Cerebellum (tissue), 4 donors: ENCODE measurements at places on chromosomes 16 and 17. TPM values are rescaled to one million over a fixed set of nuclear protein-coding genes. Genes with fewer than 3 reads are reported as not detected.

Gene AATK
- total RNA-seq, result 7.3 TPM

Gene WNT9B
- 4.1 TPM for total RNA-seq

DNA sequence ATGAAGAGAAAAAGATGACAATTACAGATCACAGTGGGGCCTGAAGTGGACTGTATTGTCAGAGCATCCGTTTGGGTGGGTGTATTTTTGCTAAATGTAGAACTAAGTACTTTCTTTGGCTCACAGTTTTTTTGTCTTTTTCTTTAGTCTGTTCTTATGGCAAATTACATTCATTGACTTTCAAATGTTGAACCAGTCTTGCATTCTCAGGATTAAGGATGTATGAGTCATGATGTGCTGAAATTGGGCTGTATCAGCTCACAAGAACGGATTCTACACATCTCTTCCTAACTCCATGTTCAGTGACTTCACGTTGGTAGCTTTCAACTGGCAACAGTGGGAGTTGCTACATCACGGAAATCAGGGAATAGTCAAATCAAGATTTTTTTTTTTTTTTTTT is 66.5 kb downstream of the TEX2 start:
- no peak for DNase-seq

DNA sequence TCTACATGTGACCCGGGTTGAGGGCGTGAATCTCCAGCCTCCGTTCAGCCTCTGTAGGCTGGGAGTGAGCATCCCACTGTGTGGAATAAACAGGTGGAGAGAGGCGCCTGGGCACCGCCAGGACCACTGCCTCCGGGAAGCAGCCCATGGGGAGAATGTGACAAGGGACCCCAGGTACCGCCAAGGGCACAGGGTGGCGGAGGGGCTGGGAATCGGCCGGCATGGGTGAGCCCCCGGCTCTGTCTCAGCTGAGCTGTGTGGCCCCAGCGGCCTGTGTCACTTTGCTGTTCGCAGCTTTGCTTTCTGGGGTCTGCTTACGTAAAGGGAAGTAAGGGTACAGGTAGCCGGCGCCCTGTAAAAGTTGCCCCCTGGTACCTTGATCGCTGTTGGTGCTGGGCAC is 11.5 kb downstream of the GSE1 start:
- no peak for DNase-seq

GRCh38 chr16:54522584-54522983 is 236.0 kb upstream of the IRX3 start:
- no peak for DNase-seq

DNA sequence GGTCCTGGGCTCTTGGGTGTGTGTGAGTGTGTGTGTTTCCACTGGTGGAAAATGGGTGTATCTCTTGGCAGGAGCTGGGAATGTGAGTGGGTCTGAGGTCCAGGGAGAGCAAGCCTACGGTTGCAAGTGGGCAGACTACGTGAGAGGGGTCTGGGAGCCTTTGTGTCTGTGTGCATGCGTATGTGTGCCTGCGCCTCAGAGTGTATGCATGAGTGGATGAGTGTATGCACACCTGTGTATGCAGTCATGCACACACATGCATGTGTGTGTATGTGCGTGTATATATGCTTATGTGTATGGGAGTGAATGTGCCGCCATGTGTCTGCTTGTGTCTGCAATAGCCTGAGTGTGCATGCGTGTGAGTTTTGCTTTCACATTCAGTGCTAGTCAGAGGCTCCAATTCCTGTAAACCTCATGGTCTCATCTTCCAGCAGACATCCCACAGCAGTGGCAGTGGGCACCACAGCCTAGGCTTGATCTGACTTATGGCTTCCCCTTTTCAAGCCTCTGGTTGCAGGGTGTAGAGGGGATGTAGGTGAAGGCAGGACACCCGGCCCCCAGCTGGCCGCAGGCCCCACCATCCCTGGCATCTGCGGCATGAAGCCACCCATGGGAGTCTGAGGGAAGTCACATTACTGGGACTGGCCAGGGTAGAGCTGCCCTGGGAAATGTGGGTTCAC is 19.7 kb upstream of the RMI2 start:
- DNase-seq, result no peak

- DNase-seq, result no peak
These were observed 2.2 kb downstream of the AHSP start for GRCh38 chr16:31529937-31530312.

Gene KRT20
- total RNA-seq, result 0.82 TPM

GRCh38 chr17:58215685-58216084 is 3.4 kb downstream of the MKS1 start:
- no peak for DNase-seq

GRCh38 chr17:27481327-27481726 is 25.1 kb downstream of the KSR1 start:
- no peak for DNase-seq

- no peak for DNase-seq
These were observed 10.8 kb downstream of the ZG16B start for GRCh38 chr16:2840914-2841313.

DNA sequence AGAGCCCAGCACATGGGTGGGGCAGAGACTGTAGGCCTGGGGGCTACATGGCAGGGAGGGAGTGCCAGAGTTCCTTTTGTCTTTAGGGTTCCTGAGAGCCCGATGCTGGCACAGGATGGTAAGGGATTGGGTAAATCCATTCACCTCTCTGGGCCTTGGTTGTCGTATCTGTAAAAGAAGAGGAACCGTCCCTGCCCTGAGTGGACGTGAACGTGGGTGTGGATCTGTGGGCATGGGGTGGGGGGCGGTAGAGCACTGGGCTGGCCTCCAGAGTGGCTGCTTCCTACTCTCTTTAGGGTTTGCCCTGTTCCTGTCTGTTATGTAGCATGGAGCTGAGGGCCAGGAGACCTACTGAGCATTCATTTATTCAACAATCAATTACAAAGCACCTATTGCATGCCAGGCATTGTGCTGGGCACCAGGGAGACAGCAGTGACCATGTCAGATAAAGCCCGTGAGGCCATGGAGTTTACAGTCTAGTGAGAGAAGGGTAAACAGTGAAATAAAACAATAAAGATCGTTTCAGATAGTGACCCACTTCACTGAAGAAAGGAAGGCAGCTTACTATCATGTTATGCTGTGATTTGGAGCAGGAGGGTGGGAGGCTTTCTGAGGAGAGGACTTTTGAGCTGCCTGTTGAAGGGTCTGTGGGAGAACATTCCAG is 13.1 kb upstream of the TCAP start:
- no peak for DNase-seq

DNA sequence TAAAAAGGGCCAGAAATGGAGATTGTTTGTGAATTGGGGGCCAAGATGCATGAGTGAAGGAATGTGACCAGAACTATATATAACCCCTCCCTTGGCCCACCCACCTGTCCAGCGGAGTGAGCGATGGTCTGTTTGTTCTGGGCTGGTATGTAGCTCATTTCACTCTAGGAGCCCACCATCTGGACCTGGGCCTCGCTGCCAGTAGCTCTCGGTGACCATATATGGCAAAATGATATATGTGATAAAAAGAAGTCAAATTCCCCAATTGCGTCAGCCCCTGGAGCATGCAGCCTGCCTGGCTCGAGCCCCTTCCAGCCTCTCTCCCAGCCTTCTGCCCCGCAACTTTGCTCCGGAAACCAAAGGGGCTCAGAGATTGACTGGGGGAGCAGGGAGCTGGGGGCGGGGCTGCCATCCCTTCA is 47.3 kb downstream of the CCDC42 start:
- no peak for DNase-seq

GRCh38 chr17:77906377-77906871 is 52.1 kb upstream of the TNRC6C start:
- no peak for DNase-seq

DNA sequence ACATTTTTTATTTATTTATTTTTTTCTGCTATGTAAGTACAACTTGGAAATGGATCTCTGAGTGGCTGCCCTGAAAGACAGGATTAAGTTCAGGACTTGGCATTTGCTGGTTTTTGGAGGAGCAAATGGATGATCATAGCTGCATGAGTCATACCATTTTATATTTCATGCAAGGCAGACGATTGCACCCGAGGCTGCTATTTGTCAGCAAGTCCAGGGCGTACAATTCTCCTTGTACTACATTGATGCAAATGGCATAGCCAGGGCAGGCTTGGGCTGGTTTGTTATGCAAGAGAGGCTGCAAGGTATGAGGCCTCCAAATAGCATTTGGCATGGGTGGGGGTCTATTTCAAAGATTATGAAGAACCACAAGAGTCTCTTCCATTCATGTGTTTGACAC is 81.2 kb upstream of the CACNG3 start:
- DNase-seq, result no peak

GRCh38 chr16:31242206-31242605 is 17.6 kb upstream of the ITGAM start:
- no peak for DNase-seq

DNA sequence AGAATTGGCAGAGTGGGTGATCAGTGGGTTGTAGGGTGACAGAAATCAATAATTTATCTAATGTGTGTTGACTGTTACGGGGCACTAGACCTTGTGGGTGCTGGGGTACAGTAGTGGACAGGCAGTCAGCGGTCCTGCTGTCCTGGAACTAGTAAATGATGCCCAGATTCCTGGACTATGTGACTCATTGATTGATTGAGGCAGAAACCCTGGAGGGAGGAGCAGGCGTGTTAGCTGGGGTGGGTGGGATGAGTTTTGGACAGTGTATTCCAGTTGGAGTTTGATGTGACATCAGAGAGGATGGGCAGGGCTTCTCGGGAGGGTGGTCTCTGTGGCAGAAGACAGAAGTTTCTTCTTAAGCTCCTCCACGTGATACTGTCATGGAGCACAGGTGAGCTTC is 24.4 kb downstream of the PRMT7 start:
- no peak for DNase-seq

- no peak for DNase-seq
These were observed 201.4 kb upstream of the CHMP6 start for GRCh38 chr17:80790021-80790765.

DNA sequence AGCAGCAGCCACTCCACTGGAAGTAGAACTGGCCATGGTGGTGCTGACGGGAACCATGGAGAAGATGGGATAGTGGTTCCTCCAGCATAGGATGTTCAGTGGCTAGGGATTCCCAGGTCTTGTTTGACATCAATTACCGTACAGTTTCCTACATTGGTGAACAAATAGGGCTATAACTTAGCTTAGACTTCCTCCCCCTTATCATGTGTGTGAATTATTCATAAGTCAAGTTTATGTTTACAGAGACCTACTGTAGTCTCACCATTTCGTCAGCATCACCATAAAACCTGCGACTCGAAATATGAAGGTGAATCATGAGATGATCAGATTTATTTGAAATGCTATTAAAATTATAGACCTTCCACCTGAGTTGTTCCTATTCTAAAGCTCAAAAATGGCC is 1.2 kb downstream of the KRTAP2-3 start:
- no peak for DNase-seq

GRCh38 chr17:72635034-72635635 is 457.4 kb downstream of the SLC39A11 start:
- no peak for DNase-seq

GRCh38 chr17:44628243-44629188 is 27.8 kb upstream of the MEIOC start:
- DNase-seq, result no peak

GRCh38 chr16:54397190-54397835 is 110.7 kb upstream of the IRX3 start:
- no peak for DNase-seq

DNA sequence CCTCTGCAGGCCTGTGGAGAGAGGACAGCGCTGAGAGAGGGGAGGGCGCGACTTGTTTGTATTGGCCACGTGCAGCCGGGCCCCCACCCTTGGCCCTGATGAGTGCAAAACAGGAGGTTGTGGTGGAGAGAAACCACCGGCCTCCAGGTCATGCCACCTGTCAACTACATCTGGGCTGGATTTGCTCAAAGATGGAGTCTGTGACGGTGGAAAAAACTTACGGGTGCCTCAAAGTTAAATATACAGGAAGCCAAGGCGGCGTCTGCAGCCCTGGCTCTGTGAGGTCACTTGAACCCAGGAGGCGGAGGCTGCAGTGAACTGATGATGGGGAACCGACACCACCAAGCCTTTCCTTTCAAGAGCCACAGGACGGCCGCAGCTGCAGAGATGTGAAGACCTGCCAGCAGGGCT is 15.7 kb downstream of the C16orf74 start:
- DNase-seq, result no peak

DNA sequence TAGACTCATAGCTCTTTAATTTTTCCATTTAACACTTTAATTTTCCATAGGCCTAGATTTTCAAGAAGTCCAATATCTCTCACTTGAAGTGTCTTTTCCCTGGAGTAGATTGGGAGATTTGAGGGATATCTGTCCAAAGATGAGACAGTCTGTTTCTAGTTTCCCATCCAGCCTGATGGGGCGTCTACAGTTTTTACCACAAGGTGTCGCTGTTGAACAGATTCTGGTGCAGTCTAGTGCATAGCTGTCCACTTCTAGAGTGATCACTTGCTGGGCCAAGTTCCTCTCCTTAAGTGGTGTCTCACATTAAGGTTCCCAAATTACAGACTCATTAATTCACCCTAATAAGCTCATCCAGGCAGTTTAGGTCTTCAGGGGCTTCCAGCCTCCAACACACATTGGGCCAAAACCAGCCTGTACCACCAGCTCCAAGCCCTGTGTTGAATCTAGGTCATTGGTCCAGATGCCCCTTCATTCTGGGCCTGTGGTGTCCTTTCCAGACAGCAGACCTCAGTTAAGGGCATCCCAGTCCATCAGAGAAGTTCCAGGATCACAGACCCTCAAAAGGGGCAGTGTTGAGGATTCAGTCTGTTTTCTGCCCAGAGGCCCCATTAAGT is 9.4 kb downstream of the SNX20 start:
- no peak for DNase-seq

DNA sequence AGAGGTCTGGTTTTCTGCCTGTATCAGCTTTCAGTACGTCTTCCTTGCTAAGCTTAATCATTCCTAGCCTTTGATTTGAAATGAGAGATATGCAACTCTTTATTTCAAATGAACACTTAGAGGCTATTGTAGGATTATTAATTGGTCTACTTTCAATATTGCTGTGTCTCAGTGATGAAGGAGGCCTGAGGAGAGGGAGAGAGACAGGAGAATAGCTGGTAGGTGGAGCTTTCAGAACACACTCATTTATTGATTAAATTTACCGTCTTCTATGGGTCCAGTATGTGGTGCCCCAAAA is 187.0 kb downstream of the BCAS3 start:
- DNase-seq, result no peak

Gene ACSM5
- total RNA-seq, result 0.73 TPM

DNA sequence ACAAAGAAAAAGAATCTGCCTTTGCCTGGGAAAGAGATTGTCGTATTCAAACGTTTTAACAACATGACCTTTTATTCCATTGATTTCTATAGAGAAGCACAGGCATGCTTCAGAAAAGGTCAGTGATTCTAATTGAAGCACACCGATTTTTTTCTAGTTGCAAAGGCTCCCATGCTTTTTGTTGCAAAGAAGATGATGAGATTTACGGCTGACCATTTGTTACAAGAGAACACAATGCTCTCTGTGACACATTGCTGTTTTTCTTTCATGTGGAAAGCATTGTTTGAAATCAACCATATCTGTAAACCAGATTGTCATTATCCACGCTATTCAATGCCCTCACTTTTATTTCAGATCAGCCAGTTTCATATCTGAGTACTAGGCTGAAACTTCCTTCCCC is 99.8 kb downstream of the NLK start:
- no peak for DNase-seq

GRCh38 chr17:70618641-70619040 is 449.3 kb downstream of the KCNJ2 start:
- DNase-seq, result no peak
